ENCODE measurements at places on chromosomes 5 and 9. TPM values are rescaled to one million over a fixed set of nuclear protein-coding genes. Genes with fewer than 3 reads are reported as not detected.

The PTRH1 gene
- 15.8 TPM for total RNA-seq

The CLTB gene
- 75.3 TPM for total RNA-seq

The OLFML2A gene
- total RNA-seq: 89.3 TPM

The PLPP7 gene
- 5.1 TPM for total RNA-seq

The CDX1 gene
- not detected for total RNA-seq

The AGXT2 gene
- total RNA-seq: not detected

The SLC34A3 gene
- total RNA-seq: not detected

The GLRA1 gene
- not detected for total RNA-seq

The MARCHF11 gene
- total RNA-seq: not detected

The NDOR1 gene
- 15.6 TPM for total RNA-seq

The SLC27A6 gene
- total RNA-seq: 1.6 TPM

The SPARC gene
- 1,962 TPM for total RNA-seq

The NUTM2G gene
- total RNA-seq: not detected

The PTGDS gene
- total RNA-seq: 0.39 TPM

The CDH6 gene
- total RNA-seq: 3.4 TPM

The ADAMTS16 gene
- 0.52 TPM for total RNA-seq

The ACTBL2 gene
- total RNA-seq: under 0.01 TPM

The HRCT1 gene
- 3.4 TPM for total RNA-seq

The DNAI1 gene
- not detected for total RNA-seq

The LCN9 gene
- total RNA-seq: not detected

The IL4 gene
- total RNA-seq: not detected

The TBC1D2 gene
- total RNA-seq: 5.3 TPM

The SH3RF2 gene
- 2.5 TPM for total RNA-seq

The CDHR2 gene
- total RNA-seq: not detected

The ZDHHC11 gene
- 1.3 TPM for total RNA-seq

The LCN15 gene
- total RNA-seq: not detected

The FOXI1 gene
- total RNA-seq: not detected

The SWI5 gene
- 45.1 TPM for total RNA-seq

The RNF208 gene
- 0.13 TPM for total RNA-seq

The TPPP gene
- not detected for total RNA-seq

The FKBP15 gene
- 10.1 TPM for total RNA-seq

The SPATA31A5 gene
- not detected for total RNA-seq

The CTNND2 gene
- total RNA-seq: not detected

The SLCO6A1 gene
- not detected for total RNA-seq

The IL9 gene
- total RNA-seq: not detected

The ELOVL7 gene
- total RNA-seq: not detected

The PHF24 gene
- total RNA-seq: 0.40 TPM

The SSBP2 gene
- total RNA-seq: 22.4 TPM

The ALDOB gene
- total RNA-seq: not detected

The SH2D3C gene
- total RNA-seq: 0.08 TPM

The FAM81B gene
- total RNA-seq: not detected

The NIPAL4 gene
- not detected for total RNA-seq

The PCDHGA1 gene
- total RNA-seq: 0.13 TPM

The OBP2B gene
- not detected for total RNA-seq

The SLC36A2 gene
- not detected for total RNA-seq

The C9orf153 gene
- not detected for total RNA-seq

The NTRK2 gene
- not detected for total RNA-seq

The LECT2 gene
- not detected for total RNA-seq

The TEX48 gene
- total RNA-seq: not detected

The IL33 gene
- total RNA-seq: 60.6 TPM

The CORO2A gene
- 0.32 TPM for total RNA-seq
